ENCODE measurements at places on chromosomes 12 and 14.

DNA sequence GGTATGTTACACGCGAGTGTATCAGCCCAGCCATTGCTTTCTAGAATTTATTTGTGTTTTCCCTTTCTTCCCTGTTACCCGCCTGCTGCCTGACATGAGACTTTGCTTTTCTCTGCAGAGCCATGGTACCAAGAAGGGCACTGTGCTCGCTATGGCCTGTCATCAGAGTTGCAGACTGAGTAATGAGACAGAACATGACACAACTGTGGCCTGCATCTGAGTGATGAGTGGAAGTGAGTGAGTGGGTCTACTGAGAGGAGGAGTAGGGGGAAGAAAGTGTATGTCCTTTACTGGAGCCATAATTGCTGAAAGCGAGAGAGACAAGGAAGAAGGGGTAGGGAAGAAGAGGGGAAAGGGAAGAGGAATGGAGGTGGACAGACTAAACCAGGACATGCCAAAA, 2.9 kb downstream of the RILPL1 start:
- H3K4me3 ChIP-seq: no peak overlapping the region
- peak overlapping the region; percentile 87 for H3K27ac ChIP-seq
- no peaks in the 10 kb centered on the region for H3K27me3 ChIP-seq
- no peak for DNase-seq
- peaks cover 4% of the 10 kb centered on the region for H3K36me3 ChIP-seq

GRCh38 chr12:94305130-94305957, 154.3 kb downstream of the CEP83 start:
- H3K27ac ChIP-seq: peak overlapping the region; percentile 64
- H3K4me3 ChIP-seq: no peak overlapping the region
- no peaks in the 10 kb centered on the region for H3K27me3 ChIP-seq
- DNase-seq: no peak
- peaks cover 16% of the 10 kb centered on the region for H3K4me1 ChIP-seq

DNA sequence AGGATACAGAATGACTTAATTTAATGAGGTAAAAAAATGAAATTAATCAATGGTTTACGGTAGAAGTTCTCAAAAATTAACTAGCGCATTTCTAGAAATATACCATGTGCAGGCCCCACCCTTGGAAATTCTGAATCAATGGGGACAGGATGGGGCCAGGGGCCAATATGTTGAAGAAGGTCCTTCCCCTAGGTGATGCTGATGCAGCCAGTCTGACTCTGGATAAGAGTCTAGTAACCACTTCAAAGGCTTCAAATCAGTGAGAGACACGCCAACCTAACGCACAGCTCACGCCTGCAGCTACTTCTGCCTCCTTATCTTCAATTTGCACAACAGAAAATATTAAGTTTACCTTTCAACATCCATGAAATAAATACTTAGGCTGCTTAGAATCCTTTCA, 14.9 kb downstream of the GIT2 start:
- H3K36me3 ChIP-seq: peaks cover 69% of the 10 kb centered on the region
- no peaks in the 10 kb centered on the region for H3K27me3 ChIP-seq
- H3K27ac ChIP-seq: no peak overlapping the region
- H3K4me1 ChIP-seq: no peaks in the 10 kb centered on the region
- no peak overlapping the region for H3K4me3 ChIP-seq
- no peak for DNase-seq

GRCh38 chr12:56994231-56994746, 12.1 kb downstream of the ZBTB39 start:
- H3K27me3 ChIP-seq: no peaks in the 10 kb centered on the region
- no peaks in the 10 kb centered on the region for H3K36me3 ChIP-seq
- H3K4me1 ChIP-seq: no peaks in the 10 kb centered on the region
- no peak overlapping the region for H3K27ac ChIP-seq
- no peak overlapping the region for H3K4me3 ChIP-seq

GRCh38 chr12:105409801-105410471, 79.4 kb downstream of the C12orf75 start:
- DNase-seq: peak; percentile 62
- peak overlapping the region; percentile 57 for H3K27ac ChIP-seq
- H3K4me1 ChIP-seq: peaks cover 26% of the 10 kb centered on the region
- no peaks in the 10 kb centered on the region for H3K27me3 ChIP-seq
- H3K4me3 ChIP-seq: peak overlapping the region; percentile 5
- no peaks in the 10 kb centered on the region for H3K36me3 ChIP-seq

- H3K4me1 ChIP-seq: no peaks in the 10 kb centered on the region
- H3K27me3 ChIP-seq: no peaks in the 10 kb centered on the region
- no peak for DNase-seq
- no peak overlapping the region for H3K27ac ChIP-seq
- no peaks in the 10 kb centered on the region for H3K36me3 ChIP-seq
- no peak overlapping the region for H3K4me3 ChIP-seq
Observed at GRCh38 chr12:47328831-47329545, 249.2 kb upstream of the AMIGO2 start.

DNA sequence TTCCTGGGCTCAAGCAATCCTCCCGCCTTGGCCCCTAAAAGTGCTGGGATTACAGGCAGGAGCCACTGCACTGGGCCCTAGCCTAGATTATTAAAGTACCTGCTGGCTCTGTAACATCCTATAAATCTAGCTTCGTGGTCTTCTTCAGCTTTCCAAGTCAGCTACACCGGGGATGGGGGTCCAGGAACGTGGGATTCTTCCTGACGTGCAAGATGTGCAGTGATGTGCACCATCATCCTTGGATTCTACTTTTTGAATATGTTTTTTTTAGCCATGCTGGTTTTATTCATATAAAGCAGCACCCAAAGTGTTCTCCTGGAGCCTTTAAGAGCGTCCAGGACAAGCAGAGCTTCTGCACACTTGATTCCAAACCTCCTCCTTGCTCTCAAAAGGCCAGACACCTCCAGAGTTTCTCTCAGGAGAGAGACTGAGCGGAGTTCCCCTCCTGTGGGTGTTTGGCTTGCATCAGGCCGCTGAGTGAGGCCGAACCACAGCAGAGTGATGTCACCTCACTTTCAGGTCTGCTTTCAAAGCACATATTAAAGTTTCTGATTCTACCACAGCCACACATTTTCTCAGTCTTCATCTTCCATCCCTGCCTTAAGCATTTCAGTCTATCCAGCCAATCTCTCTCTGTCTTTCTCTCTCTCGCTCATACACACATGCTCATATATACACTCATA, 33.4 kb downstream of the VCPKMT start:
- H3K4me3 ChIP-seq: no peak overlapping the region
- H3K27ac ChIP-seq: no peak overlapping the region
- H3K4me1 ChIP-seq: no peaks in the 10 kb centered on the region
- H3K27me3 ChIP-seq: no peaks in the 10 kb centered on the region

GRCh38 chr12:112862636-112863290, 44.0 kb upstream of the OAS1 start:
- H3K36me3 ChIP-seq: no peaks in the 10 kb centered on the region
- H3K4me3 ChIP-seq: no peak overlapping the region
- H3K27ac ChIP-seq: no peak overlapping the region
- H3K4me1 ChIP-seq: no peaks in the 10 kb centered on the region
- DNase-seq: no peak

DNA sequence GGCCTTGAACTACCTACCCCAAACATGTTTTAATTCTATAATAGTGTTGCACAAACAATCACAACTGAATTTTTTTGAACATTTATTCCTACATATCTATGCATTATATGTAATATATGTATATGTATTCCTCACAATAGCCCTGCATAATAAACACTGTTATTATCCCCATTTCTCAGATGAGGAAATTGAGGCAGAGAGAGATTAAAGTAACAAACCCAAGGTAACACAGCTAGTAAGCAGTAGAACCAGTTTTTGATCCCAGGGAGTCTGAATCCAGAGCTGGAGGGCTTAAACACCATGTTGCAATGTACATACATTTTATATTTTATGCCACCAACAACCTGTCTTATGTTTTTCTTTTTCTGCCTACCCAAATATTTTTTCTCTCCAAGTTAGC, 26.5 kb upstream of the BMP4 start:
- H3K27me3 ChIP-seq: no peaks in the 10 kb centered on the region
- H3K4me3 ChIP-seq: no peak overlapping the region
- no peak for DNase-seq
- H3K27ac ChIP-seq: no peak overlapping the region
- no peaks in the 10 kb centered on the region for H3K4me1 ChIP-seq

GRCh38 chr12:65832217-65832616, 7.9 kb downstream of the HMGA2 start:
- no peaks in the 10 kb centered on the region for H3K4me1 ChIP-seq
- no peak overlapping the region for H3K27ac ChIP-seq
- H3K36me3 ChIP-seq: no peaks in the 10 kb centered on the region
- H3K27me3 ChIP-seq: peaks cover 14% of the 10 kb centered on the region
- no peak for DNase-seq

DNA sequence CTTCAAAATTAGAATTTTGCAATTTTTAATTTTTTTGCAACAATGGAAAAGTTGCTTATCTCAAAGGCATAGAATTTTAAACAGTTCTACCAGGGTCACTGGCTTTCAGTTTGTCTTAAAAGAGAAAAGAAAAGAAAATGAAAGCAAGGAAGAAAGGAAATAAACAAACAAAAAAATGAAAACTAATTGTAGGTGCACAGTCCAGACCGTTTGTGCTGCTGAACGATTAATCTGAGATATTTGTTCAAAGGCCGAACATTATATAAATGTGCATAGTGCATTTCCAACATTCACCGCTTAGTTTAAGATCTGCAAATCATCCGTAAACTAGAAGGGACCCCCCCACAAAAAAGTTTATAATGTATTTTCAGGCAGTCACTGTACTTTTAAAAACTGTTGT, 5.5 kb upstream of the OTX2 start:
- H3K4me1 ChIP-seq: no peaks in the 10 kb centered on the region
- no peak overlapping the region for H3K4me3 ChIP-seq
- H3K27me3 ChIP-seq: peaks cover 5% of the 10 kb centered on the region
- no peak for DNase-seq
- no peak overlapping the region for H3K27ac ChIP-seq

DNA sequence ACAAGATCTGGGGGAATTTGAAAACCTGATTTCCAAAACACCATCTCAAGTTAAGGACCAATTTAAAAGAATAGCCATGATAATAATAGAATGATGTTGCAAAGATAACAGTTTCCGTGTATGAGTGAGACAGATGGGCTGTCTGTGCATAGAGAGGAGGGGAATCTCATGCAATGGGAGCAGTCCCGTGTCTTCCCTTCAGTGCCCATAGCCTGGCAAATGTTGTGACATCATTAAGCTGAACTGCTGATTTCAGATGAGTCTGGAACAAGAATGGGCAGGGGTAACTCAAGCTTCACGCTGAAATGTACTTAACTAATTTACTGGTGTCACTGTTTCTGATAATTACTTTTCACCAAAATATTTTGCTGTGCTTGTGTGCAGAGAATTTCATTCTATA, 454.0 kb downstream of the FOXG1 start:
- no peaks in the 10 kb centered on the region for H3K27me3 ChIP-seq
- no peak for DNase-seq
- H3K27ac ChIP-seq: no peak overlapping the region
- no peak overlapping the region for H3K4me3 ChIP-seq
- H3K36me3 ChIP-seq: no peaks in the 10 kb centered on the region

- DNase-seq: no peak
- H3K4me1 ChIP-seq: peaks cover 46% of the 10 kb centered on the region
- H3K4me3 ChIP-seq: peak overlapping the region; percentile 92
- H3K27ac ChIP-seq: peak overlapping the region; percentile 94
- H3K27me3 ChIP-seq: no peaks in the 10 kb centered on the region
Observed at GRCh38 chr12:42236017-42236416, 2.0 kb downstream of the YAF2 start.

DNA sequence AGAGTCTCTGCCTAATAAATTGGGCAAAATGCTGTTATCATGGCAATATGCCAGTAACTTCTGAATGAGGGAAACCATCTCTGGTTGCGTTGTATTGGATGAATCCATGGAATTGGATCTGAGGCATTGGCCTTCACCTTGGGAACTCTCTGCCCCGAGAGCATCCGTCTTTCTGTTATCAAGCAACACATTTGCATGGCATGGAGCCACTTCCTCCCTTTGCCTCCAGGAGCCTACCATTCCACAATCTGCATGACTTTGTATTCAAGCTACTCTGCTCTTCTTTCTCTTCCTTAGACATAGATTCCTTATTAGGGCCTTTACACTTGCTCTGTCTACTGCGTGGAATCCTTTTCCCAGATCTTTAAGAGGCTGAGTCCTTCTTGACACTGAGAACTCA, 57.2 kb downstream of the RIC8B start:
- no peak for DNase-seq
- H3K27ac ChIP-seq: no peak overlapping the region
- no peaks in the 10 kb centered on the region for H3K27me3 ChIP-seq
- H3K4me3 ChIP-seq: no peak overlapping the region
- peaks cover 15% of the 10 kb centered on the region for H3K36me3 ChIP-seq
- H3K4me1 ChIP-seq: no peaks in the 10 kb centered on the region
